Renal pelvis (tissue), 12 donors: ENCODE measurements at places on chromosomes 2 and 18. TPM values are rescaled to one million over a fixed set of nuclear protein-coding genes. Genes with fewer than 3 reads are reported as not detected.

DNA sequence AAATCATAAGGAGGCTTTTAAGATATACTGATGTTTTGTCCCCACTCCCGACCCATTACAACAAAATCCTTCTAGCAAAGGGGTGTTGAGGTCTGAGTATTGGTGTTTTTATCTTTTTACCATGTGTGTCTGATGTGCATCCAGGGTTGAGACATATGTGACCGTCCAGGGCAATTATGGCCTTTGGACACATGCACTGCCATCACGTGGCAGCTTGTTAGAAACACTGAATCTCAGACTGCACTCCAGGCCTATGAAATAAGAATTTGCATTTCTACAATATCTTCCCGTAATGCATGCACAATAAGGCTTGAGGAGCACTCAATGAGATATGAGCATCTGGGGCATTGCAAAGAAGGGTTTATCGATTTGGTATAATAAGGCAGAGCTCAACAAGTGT lies 235.1 kb upstream of the ZNF804A start:
- no peak for DNase-seq

The INSIG2 gene
- polyA plus RNA-seq = 29.7 TPM

GRCh38 chr2:199191461-199191860 lies 266.3 kb downstream of the SATB2 start:
- DNase-seq = no peak

The SATB2 gene
- 15.2 TPM for polyA plus RNA-seq

DNA sequence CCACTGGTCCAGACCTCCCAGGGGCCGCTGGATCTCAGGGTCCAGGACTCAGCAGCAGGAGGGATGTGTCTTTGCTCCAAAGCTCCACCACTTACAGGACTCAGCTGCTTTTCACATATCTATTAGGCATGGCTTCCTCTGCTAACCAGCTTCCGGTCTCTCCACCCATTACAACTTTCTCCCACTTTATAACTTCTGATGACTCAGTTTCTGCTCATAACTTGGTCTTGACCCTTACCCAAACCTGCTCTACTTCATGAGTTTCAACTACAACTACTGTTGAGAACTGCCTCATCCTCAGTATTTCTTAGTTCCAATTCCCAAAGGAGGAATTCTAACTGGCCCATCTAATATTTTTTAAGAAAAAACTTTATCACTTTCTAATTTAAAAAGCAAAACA lies 17.2 kb downstream of the SULT1C2 start:
- DNase-seq = no peak

DNA sequence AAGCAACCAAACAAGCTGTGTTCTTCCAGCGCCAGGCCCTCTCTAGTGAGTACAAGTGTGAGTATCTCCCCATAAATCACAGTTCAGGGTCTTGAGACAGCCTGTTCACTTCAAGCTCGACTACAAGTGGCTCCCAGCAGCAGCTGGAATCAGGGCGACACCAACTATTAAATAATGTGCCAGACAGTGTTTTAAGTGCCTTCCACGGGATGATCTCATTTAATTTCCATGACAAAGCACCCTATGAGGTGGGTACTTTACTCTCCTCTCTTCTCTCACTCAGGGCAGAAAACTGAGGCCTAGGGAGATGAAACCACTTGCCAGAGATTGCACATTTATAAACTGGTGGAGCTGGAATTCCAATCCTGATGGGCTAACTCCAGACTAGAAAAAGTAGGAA lies 2.6 kb upstream of the FAM136A start:
- no peak for DNase-seq

- DNase-seq = no peak
Measured at GRCh38 chr2:191352536-191352935, 107.3 kb downstream of the MYO1B start.

DNA sequence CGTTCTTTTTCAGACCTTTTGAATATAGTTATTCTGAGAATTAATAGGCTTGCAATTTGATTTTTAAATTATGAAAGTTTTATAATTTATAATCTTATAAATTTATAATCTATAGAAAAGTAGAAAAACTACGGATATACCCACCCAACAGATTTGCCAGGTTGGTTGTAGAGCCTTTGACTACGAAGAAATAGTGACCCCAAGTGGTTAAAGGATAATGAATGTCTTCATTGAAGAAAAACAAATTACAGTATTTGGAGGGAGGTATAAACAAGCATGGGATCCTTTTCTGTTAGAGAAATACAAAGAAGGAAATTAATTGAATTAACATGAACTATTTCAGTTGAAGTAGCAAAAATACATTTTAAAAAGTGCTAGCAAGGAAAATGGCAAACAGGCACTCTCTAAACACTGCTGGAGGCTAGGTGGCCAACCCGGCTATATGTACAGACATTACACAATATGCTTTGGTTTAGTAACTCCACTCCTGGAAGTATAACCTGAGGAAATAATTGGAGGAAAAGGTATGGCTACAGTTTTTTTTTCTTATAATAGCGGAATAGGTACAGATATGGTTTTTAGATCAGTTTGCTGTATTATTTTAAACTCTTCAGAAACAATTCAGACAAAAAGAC lies 110.9 kb downstream of the MIB1 start:
- DNase-seq = no peak
